WTC11 (cell line): ENCODE measurements at places on chromosomes 2 and 18.

DNA sequence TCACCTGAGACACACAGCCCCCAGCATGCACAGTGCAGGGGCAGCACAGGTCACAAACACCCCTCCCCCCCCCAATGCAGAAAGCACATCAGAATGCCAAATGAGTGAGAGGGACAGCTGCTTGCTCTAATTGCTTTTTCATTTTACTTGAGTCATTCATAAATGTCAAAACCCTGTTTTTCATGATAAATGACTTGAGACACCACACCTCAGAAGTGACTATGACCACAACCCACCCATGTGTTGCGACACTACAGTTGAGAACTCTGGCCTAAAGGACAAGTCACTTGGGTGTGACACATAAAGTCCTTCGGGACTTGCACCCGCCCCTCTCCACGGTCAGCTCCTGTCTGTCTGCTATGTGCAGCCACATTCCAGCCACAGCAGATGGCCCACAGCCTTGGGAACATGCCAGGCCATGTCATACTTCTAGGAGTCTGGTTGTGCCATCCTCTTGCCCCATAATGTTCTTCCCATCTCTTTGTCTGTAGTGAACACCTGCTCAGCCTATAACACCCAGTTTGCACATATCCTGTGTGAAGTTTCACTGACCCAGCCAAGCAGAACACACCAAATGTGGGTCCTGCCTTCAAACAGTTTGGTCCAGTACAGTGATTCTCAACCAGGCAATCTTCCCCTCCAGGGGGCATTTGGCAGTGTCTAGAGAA, 30.2 kb upstream of the RIOK3 start:
- no peak for DNase-seq

DNA sequence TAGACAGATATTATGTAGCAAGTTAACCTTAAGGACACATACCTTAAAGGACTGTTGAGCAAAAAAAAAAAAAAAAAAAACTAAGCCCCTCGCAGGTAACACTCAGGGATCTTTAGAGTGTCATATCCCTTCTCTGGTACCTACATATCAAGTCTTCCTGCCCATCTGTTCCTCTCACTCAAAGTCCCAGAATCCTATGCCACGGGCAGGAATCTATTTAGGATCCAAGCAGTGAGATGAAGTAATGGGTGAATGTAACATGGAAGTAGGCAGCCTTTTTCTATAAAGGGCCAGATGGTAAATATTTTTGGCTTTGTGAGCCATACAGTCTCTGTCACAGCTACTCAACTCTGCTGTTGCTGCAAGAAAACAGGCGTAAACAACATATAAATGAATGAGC, 496.7 kb downstream of the STK39 start:
- no peak for DNase-seq

DNA sequence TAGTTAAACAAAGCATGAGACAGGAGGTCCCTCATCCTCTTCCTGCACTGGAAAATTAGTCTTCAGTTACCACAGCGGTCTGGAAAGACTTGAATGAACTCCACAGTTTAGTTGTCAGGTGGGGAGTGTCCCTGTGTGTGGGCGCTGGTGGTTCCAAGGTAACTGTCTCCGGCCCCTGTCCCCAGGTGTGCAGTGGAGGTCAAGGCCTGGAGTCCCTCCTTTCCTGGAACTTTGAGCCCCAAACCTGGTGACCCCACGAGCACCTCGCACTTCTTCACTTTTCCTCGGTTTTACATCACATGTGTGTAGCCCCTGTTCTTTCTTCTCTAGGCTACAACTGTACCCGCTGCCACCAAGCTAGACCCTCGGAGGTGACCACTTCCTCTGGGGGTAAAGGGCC, 28.0 kb upstream of the INHBB start:
- DNase-seq, result no peak

DNA sequence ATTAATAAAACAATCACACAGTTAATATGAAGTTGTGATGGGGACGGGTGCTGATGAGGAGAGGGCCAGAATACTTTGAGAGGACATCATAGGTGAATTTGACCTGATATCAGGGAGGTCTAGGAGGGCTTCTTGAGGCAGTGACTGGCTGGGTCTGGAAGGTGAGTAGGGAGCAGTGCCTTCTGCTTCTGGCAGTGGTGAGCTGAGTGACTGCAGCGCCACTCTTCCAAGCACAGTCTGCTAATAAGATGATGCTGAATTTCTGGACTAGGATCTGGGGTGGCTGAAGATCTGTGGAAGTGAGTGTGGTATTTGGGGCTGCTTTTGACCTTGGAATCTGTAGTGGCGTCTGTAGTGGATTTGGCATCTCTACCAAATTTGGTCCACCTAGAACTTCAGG, 5.5 kb downstream of the DGKD start:
- DNase-seq, result no peak

DNA sequence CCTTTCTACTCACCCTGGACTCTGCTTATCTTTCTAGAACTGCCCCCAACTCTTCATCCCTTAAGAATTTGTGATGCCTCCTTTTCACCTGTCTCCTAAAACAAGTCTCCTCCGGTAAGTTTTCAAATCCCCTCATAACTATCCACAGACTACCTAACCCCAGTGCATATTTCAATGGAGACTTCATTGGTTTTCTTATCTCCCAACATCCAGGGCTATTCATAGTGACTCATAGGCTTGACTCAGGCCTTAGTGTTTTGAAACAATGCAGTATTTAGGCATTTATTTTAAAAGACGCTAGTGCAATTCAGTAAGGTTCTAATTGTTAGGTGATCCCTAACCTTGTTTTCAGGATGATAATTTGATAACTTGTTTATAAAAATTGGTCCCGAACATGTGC, 399.2 kb downstream of the CPS1 start:
- no peak for DNase-seq

DNA sequence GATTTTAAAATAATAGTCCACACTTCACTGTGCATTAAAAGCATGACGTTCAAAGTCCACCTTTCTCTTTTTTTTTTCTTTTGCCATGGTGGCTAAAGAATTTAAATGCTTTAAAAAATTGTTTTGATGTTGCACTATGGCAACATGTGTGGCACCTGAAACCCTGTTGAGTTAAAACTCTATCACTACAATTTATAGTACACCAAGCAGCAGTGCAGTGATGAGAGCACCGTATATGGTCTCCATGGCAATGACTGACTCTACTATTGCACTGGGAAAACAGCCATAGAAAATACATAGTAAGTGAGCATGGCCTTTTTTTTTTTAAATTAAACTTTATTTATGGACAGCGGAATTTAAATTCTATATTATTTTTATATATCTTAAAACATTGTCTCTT, 298.8 kb downstream of the FIGN start:
- no peak for DNase-seq

GRCh38 chr18:75023473-75023872, 185.5 kb downstream of the PTGR3 start:
- DNase-seq, result no peak

DNA sequence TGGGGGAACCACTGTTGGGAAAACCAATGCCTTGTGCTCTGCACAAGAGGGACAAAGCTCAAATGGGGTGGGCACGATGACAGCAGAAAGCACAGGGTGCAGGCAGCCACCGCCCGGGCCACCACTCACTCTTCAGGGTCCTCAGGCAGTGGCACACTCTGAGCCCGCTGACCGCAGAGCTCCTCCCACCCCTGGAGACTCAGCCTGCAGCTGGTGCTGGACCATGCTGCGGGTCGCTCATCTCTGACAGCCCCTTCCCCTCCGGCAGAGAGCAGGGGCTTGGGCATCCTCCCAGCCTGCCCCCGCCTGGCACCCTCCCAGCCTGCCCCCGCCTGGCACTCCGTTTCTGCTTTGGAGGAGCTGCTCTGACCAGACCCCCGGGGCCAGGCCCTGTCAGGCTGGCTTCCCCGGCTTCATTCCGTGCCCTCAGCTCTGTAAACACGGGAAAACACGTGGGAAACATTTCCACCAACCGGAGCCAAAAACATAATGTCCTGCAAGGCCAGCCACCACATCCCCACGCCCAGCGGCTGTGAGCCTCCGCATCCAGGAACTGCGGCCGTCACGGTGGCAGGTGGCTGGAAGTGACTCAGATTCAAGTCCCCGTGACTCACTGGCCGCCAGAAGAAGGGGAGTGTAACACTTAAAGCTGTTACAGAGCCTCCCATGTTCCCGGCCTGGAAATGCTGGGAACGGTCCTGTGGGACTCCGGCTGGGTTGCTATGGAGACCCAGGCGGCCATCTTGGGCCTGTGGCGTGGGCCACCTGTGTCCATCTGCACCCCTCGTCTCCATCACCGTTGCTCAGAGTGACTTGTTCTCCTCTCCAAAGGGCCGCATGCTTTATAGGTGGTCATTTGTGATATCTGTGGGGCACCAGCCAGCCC, 6.8 kb upstream of the SNED1 start:
- no peak for DNase-seq

DNA sequence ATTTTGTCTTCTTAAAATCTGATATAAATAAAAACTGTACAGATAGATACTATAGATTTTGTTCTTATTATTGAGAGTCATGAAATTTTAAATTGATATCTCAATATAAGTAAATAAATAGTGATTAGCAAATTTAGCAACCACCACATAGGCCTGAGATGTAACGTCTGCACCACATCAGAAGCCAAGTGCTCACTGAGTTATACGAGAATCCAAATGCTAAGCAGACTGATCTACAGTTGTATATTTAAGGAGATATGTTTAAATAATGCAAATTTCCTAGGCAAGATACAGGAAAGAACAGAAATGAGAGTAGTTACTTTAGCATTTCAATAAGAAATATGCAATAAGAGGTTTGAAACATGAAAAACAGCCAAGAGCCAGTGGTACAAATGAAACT, 85.2 kb upstream of the UNC80 start:
- DNase-seq, result no peak

GRCh38 chr2:63064197-63064596, 13.6 kb downstream of the OTX1 start:
- no peak for DNase-seq

DNA sequence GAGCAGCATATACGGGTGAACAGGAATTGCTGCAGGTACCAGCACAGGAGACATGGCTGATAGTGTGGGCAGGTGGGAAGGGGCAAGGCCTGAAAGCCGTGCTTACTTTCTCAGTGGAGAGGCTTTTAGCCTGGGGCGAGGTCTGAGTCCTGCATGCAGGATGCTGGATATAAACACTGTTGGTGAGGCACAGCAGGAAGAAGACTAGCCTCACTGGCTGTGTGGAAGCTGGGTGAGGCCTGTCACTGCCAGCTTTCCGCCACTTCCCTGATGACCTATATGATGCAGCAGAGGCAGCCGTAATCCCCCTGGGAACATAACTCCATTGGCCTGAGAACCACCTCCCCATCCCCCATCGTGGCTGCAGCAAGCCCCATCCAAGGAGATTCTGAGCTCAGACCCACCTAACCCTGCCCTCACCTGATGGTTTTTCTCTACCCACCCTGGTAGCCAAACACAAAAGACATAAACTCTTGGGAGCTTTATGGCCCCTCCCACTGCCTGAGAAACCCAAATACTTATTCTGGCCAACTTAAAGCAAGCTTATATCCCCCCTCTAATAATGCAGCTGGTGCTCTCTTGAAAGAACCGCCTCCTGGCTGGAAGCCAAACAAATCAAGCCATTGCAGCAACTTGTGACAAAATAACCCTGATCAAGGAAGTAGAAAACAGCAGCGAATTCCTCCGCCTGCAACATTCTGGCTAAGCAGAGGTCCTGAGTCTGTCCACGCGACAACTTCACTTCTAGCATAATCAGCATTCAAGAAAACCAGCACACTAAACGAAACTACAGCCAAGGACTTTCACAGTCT, 54.6 kb upstream of the DSC1 start:
- no peak for DNase-seq

- no peak for DNase-seq
Measured at GRCh38 chr2:225052703-225053102, 10.4 kb upstream of the DOCK10 start.

- no peak for DNase-seq
Measured at GRCh38 chr2:216485237-216485636, 13.4 kb upstream of the RPL37A start.

GRCh38 chr2:4110273-4110672, 406.9 kb downstream of the DCDC2C start:
- DNase-seq, result no peak
